ENCODE measurements at places on chromosomes 3 and 15.

GRCh38 chr15:65903296-65904073 is 34.2 kb downstream of the RAB11A start:
- no peak for DNase-seq

- DNase-seq: no peak
Measured at GRCh38 chr3:82473864-82474541, 712.6 kb upstream of the GBE1 start.

DNA sequence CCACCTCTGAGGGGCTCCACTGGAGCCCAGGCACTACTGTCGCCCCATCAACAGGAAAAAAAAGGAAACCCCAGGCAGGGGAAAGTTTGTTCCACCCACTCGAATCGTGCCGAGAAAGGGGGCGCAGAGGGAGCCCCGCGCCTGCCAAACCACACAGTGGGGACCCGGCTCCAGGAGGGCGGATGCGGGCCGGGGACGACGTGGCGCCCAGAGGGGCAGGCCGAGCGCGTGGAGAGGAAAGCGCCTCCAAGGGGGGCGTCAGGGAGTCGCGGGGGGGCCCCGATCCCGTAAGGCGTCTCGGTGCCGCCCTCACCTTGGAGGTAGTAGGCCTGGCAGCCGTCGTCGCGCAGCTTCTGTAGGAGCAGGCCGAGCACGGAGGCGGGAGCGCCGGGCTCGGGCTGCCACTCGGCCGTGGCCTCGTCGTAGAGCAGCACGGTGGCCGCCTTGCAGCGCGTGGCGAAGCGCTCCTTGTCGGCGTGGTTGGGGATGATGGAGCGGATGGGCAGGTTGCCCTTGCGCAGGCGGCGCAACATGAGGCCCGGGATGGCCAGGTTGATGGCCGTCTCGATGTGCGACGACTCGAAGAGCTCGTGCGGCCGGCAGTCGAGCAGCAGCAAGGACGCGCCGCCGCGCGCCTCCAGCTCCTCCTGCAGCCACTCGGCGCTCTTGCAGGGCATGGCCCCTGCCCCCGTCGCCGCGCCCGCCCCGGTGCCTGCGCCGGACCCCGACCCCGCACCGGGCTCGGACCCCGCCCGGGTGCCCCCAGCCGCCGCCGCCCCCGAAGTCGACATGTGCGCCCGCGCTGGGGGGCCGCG is 627 bp downstream of the DUSP7 start:
- peak; percentile 58 for DNase-seq

- DNase-seq: no peak
Measured at GRCh38 chr3:194282436-194283122, 68.5 kb downstream of the CPN2 start.

DNA sequence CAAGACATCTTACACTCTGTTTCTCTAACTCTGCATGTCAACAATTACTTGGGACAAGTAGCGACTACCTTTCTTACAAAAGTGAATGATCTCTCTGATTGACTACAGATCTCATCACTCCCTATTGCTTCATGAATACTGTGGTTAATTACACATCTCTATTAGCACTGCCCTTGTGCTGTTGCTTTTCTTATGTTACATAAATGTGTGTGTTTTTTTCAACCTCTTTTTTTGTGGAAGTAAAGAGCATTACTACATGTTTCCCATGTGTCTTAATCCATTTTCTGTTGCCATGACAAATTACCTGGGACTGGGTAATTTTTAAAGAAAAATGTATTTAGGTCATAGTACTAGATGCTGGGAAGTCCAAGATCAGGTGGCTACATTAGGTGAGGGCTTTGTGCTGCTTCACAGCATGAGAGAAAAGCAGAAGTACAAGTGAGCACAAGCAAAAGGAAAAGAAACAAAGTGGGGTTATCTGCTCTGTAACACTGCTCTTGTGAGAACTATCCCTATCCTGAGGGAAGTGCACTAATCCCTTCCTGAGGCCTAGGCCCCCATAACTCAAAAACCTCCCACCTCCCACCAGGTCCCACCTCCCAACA is 298.2 kb upstream of the SATB1 start:
- DNase-seq: no peak

- peak; percentile 35 for DNase-seq
Measured at GRCh38 chr3:182925330-182925943, 54.9 kb downstream of the DCUN1D1 start.

- no peak for DNase-seq
Measured at GRCh38 chr3:188309437-188310269, 155.7 kb downstream of the LPP start.

DNA sequence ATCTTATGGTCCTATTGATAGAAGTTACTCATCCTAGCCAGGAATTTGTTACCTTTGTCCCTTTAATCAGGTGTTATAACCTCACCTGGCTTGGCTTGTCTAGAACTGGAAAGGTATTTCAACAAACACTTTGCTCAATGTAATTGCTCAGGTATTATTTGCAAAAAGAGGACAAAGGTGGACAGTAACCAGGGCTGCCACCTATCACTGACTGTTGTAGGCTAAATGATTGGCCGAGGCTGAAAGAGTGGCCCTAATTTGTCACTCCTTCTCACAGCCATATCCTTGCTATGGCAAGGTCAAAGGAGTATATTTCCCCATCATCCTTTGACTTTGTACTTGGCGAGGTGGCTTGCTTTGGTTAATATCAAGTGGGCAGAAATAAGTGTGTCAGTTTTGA is 2.7 kb upstream of the SELENOS start:
- DNase-seq: no peak

DNA sequence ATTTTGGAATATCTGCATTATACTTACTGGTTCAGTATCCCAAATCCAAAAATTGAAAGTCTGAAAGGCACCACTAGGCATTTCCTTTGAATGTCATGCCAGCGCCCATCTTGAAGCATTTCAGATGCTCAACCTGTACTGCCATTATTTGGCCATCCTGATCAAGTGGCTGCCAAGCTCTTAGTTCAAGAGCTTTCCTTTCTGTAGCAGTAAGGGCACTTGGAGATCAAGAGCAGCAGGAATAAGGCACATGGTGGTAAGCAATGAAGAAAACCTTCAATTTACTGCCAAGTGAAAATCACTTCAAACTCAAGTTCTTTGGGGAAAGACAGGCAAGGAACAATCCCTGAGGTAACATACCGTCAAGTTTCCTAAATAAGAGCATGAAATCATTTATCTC is 10.0 kb downstream of the RHOA start:
- DNase-seq: no peak

- no peak for DNase-seq
Measured at GRCh38 chr3:50830451-50830850, 155.7 kb downstream of the DOCK3 start.

GRCh38 chr15:63211549-63211948 is 22.1 kb downstream of the RAB8B start:
- no peak for DNase-seq

DNA sequence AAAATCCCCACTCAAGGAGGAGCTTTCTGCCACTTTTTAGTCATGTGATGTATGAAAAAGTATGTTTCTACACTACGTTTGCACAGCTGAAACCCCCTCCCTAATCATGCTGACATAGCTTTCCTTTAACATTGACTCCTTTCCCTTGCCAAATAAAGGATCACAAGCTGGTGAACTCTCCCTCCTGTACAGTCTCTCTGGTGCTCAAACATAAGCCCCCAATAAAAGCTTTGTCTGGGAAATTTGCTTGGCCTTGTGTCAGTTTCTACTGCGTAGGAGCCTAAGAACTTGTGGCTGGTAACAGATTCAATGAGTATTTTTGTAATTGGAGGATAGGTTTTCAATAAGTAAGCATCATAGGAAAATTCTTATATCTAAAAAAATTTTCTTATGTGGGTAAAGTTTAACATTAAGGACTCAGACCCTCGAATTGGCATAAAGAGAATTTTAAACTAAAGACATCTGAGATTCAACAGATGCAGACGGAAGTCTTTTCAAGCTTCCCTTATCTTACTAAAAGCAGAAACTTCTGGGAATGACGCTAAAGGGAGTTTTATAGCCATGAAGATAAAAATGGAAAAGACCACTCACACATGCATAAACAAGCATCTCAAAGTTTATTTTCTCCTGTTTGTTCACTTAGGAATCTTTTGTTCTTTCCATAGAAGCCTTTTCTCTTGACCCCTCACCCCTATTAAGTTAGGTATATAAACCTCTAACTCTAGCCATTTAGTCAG is 44.1 kb upstream of the P2RY1 start:
- DNase-seq: no peak

DNA sequence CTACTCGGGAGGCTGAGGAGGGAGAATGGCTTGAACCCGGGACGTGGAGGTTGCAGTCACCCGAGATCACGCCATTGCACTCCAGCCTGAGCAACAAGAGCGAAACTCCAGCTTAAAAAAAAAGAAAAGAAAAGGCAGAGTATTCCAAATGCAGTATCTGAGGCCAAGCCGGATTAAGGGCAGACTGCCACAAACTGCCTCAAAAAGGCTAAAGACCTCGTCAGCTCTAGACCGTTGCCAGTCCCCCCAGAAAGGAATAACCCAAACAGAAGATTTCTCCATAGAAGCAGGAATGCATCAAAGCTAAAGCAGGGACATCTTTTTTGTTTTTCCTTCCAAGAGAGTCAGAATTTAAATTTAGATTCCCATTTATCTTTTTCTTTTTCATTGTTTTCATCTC is 72.9 kb downstream of the TM4SF4 start:
- peak; percentile 70 for DNase-seq

- DNase-seq: no peak
Measured at GRCh38 chr15:88646951-88647350, 8.1 kb downstream of the ISG20 start.

DNA sequence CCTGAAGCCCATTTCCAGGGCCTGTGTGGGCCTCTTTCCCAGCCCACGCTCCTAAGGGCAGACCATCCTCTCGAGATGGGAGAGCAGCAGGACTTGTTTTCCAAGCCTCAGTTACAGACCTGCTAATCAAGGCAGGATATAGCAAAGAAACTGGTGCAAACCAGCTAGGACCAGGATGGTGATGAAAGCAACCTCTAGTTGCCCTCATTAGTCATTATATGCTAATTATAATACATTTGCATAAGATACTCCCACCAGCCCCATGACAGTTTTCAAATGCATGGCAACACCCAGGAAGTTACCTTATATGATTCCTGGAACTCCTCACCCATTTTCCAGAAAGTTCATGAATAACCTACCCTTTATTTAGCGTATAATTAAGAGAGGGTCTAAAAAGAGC is 34.4 kb upstream of the TRH start:
- no peak for DNase-seq

GRCh38 chr3:61699622-61700021 is 138.3 kb downstream of the PTPRG start:
- no peak for DNase-seq

DNA sequence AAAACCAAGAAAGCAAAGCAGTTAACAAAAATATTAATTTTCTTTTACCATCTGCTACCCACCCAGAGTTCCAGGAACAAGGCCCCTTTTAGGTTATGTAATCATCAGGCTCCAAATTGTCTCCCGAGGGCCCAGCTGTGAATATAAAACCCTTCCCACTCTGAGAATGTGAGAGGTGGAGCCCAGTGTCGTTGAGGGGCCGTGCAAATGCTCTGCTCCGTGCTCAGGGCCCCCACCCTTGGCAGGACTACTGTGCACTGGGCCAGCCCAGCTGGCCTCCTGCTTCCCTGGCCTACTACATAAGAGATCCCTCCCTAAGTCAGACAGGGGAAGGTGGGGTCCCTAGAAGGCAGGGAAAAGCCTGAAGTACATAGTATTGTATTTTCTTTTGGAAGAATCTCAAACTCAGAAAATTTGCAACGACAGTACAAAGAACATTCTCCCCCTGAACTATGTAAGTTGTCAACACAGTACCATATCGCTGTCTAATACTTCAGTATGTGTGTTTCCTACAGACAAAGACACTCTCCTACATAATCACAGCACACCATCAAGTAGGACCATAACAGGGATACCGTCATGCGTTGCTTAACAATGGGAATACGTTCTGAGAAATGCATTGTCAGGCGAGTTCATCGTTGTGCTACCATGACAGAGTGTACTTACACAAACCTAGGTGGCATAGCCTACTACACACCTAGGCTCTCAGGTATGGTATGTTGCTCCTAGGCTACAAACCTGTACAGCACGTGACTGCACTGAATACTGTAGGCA is 4.4 kb upstream of the CLEC3B start:
- no peak for DNase-seq

- no peak for DNase-seq
Measured at GRCh38 chr3:71752831-71753700, 589 bp upstream of the GPR27 start.

DNA sequence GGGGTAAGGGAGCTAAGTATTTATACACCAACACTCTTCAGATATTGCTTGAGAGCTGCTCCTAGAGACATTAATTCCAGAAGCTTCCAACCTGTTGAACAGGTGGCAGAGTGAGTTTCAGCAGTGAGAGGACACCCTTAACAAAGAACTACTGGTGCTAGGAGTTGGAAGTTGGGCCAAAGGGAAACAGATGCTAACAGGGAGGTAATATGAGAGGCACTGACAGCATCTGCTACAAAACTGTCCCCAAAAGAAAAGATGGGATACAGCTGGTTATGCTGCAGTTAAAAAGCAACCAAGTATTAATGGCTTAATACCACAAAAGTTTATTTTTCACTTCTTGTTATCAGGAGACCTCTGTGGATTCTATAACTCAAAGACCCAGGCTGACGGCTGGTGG is 104.5 kb upstream of the SATB1 start:
- DNase-seq: no peak

- DNase-seq: no peak
Measured at GRCh38 chr15:29037997-29038705, 152.4 kb downstream of the APBA2 start.

GRCh38 chr15:31365655-31366127 is 39.1 kb downstream of the KLF13 start:
- DNase-seq: peak; percentile 93

- DNase-seq: no peak
Measured at GRCh38 chr3:195307711-195308110, 36.8 kb upstream of the XXYLT1 start.

DNA sequence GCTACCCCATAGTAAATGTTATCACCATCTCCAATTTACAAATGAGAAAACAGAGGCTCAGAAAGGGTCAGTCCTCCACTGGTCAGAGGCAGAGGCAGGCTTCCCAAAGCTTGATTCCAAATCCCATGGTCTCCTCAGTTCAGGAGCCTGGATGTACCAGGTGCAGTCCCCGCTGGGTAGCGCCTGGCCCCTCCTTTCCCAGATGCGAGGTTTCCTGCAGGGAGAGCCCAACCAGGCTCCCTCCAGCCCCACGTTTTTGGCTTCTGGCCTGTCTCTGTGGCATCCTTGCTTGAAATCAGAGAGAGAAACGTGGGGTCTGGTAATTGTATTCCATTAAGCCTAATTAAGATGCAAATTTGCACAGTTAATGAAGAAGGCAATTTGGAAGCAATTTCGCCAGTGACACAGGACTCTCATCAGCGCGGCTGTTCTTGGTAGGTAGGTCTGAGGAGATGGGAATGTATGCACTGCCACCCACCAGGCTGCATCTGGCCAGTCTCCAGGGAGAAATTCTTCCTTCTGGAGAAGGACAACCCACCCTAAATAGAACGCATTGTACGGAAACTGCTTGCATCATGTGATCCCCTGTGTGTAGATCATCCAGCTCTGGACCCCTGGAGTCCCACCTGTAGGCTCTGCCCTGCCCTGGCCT is 50.5 kb downstream of the HRH1 start:
- DNase-seq: no peak

DNA sequence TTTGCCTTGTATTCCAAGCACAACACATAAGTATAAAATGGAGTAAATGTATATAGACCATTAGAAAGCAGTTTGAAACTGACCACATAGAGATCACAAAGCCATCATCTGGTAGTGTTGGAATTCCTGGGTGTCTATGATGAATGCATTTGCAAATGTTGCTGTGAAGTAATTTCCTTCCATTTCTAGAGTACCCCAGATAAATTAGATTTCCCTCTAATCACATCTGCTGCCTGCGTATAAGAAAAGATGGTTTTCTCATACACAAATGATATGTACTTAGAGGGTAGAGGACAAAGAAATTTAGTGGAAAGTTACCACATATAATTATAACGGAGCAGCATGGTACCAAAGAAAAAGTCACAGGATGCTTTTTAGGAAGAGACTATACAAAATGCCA is 1117.8 kb downstream of the IGSF11 start:
- DNase-seq: no peak

Data from GM03348 (cell line).